Dorsolateral prefrontal cortex (tissue), 122 donors: ENCODE measurements at places on chromosomes 6 and 20.

DNA sequence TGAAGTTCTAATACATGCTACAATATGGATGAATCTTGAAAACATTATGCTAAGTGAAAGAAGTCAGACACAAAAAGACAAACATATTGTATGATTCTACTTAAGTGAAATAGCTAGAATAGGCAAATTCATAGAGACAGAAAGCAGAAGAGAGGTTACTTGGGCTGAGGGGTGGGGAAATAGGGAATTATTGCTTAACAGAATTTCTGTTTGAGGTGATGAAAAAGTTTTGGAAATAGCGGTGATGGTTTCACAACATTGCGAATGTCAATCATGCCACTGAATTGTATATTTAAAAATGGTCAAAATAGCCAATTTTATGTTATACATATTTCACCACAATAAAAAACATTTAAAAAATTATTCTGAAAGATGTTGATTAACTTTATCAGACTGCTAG, 6.1 kb downstream of the SLC26A8 start:
- DNase-seq, result no peak

DNA sequence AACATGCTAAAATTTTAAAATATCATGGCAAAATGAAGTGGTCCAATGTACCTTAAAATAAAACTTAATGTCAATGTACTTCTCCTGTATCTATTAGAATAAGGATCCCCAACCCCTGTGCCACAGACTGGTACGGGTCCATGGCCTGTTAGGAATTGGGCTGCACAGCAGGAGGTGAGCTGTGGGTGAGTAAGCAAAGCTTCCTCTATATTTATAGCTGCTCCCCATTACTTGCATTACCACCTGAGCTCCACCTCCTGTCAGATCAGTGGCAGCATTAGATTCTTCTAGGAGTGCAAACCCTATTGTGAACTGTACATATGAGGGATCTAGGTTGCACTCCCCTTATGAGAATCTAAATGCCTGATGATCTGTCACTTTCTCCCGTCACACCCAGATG, 86.0 kb downstream of the SLC16A10 start:
- DNase-seq, result no peak

GRCh38 chr20:53576195-53576580, 17.5 kb downstream of the ZNF217 start:
- DNase-seq, result no peak

DNA sequence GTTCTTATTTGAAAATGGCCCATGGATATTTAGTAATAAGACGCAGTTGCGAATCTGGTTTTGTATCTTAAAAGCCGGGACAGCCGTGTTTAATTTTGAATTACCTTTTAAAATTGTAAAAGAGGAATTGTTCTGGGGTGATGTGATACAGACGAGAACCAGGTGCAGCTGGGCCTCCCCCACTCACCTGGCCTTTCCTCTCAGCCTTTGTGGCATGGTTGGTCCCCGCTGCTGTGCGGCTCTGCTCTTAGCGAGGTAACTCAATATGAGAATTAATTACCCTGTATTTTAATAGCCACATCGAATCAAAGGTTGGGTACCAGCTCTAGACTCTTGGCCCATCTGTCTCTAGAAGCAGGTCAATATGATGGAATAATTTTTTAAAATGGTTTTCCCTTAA, 56.5 kb upstream of the DACT2 start:
- DNase-seq, result no peak

- no peak for DNase-seq
These were observed 196.9 kb downstream of the DST start for GRCh38 chr6:56445818-56446217.
